ENCODE measurements at places on chromosomes 12 and 14.

GRCh38 chr14:22478670-22479069 lies 110.4 kb downstream of the DAD1 start:
- no peak for DNase-seq

- DNase-seq = no peak
These were observed 103.3 kb downstream of the AEBP2 start for GRCh38 chr12:19542606-19543005.

DNA sequence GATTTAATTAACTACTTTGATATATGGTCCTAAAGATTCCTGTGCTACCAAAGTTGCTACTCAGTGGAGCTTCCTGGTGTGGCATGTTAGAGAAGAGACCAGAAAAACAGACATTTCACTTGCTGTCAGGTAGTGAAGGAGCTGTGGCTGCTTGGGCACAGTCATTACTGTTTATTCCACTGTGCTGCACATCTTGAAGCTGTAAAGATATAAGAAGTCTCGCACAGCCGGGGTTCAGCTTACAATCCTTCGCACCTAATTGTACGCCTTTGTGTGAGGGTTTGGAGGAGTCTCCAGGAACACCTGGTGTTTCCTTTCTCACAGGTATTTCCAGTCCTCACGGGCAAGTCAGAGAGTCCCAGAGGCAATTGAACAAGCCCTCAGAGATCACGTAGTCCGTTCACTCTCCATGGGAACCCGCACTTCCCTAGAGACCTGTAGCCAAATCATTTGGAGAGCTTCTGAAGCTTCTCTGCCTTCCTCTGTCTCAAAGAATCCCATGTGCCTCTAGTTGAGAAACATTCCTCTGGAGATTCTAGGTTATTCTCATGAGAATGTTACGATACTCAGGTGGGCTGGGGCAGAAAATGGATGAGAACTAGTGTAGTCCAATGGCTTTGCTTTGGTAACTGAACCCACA lies 4.1 kb downstream of the EVL start:
- DNase-seq = no peak

- DNase-seq = no peak
These were observed 8.3 kb downstream of the DIO2 start for GRCh38 chr14:80202888-80203562.

GRCh38 chr12:19484738-19485137 lies 45.4 kb downstream of the AEBP2 start:
- no peak for DNase-seq

DNA sequence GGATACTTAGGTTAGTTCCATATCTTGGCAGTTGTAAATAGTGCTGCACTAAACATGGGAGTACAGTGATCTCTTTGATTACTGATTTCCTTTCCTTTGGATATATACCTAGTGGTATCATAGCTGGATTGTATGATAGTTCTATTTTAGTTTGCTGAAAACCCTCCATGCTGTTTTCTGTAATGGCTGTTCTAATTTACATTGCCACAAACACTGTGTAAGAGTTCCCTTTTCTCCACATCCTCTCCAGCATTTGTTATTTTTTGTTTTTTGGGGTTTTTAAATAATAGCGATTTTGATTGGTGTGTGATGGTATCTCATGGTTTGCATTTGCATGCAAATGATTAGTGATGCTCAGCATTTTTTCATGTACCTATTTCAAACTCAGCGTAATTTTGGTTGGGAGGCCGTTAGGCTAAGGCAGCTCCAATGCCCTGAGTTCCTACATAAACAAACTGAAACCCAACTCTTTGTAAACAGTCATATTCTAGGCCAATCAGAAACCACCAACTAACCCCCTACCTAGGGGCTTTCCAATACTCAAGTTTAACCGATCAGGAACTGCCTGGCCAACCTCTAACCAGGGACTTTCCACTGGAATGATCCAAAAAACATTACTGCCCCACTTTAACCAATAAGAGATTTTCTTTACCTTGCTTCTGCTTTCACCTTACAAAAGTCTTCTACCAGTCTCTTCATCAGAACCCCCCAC lies 171.6 kb downstream of the FBXL14 start:
- peak; percentile 57 for DNase-seq

DNA sequence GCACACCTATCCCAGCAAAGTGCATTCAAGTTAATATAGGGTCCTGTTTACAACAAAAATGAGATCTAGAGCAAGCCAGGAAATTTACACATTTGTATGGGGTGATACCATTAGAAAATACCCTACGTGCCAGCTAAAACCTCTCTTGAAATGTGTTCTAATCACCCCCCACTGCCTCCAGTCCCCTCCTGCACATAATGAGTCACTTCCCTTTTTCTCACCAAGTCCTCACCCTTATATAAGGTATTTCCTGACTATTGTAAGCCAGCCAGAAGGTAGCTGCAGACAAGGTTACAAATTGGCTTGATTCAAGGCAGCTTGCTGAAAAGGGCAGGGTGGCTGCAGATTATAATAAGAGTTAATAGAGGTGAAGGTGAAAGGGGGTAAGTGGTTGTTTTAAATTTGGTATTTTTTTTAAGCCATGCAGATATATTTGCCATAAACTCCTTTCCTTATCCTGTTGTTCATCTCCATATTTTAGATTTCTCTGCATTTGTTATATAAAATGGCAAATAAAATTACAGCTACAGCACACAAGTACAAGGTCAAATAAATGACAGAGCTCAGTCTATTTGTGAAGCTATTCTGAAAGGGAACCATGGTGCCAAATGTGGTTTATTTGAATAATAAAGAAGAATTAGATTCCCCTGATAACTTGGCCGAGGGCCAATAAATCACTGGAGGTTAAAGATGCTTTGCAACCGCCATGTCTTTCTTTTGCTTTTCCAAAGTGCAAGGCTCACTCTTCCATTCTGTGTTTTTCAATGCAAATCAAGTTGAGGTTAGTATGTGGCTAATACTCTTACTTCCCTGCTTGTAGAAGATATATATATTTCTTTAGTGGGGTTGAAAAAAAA lies 385.9 kb downstream of the EGLN3 start:
- no peak for DNase-seq

DNA sequence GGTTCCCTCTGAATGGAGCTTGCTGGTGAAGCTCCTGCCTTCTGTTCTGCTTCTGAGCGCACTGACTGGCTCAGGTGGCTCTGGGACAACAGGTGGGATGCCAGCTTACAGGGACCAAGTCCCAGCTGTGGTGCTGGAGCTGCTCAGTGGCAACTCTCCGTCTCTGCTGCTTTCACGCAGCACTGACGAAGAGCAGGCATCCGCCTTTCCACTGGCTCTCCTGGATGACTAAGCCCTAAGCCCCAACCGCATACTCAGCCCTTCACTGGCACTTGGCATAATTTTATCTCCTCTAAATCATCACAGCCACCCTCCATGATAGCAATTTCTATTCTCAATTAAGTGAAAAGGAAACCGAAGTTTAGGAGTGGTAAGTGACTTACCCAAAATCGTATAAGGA lies 3.7 kb upstream of the RTL1 start:
- no peak for DNase-seq

DNA sequence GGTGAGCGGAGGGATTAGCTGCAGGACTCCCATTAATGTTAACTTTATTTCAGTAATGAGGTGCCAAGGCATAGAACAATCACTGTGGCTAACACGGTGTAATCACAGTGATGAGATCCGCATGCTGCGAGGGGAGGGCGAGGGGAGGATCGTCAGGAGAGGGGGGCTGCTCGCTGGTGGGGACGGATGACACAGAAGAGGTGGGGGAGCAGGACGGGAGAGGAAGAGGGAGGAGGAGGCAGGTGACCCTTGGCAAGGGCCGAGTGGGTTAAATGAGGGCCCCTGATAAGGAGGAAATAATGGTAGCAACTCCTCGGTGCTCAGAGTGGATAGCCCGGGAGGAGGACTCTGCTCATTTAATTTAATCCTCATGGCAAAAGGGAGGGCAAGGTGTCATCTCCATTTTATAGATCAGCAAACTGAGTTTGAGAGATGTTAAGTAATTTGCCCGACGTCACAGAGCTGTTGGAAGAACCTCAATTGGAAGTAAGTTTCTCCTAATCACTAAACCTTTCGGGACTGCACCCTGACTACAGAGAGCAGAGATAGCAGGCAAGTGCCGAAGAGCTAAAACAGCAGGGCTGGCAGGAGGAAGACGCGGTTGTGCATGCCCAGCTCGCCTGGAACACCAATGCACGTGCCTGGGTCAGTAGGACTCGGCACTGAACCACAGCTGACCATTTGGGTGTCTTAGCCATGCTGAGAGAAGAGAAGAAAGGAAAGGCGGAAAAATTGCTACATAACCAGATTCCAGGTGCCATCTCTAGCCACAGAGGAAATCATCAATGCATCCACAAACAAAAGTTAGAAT lies 43.0 kb downstream of the SPRING1 start:
- no peak for DNase-seq

All from stimulated activated effector memory CD8-positive, alpha-beta T cell treated with anti-CD3 and anti-CD28 coated beads, Interleukin-12 subunit alpha, Interleukin-12 subunit beta, amount 100 ng/mL, for 72 hours (primary cell).